GF-D8 (cell line): ENCODE measurements at places on chromosomes 5 and 9.

- no peak for DNase-seq
Measured at GRCh38 chr9:26462213-26462612, 430.4 kb downstream of the CAAP1 start.

DNA sequence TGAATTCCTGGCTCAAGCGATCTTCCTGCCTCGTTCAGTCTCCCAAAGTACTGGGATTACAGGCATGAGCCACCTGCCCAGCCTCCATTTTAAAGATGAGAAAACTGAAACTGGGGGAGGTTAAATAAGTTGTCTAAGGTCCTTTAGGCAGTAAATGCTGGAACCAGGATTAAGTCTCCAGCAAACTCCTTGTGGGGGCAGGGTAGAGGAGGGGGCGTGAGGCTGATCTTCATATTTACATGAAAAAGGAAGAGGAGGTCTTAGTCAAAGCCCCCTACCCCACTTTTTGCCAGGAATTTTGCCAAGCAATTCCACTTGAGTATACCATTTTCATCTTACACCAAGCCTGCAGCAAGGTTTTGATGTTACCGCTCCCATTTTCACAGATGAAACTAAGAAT is 76.6 kb upstream of the NR4A3 start:
- DNase-seq = no peak

DNA sequence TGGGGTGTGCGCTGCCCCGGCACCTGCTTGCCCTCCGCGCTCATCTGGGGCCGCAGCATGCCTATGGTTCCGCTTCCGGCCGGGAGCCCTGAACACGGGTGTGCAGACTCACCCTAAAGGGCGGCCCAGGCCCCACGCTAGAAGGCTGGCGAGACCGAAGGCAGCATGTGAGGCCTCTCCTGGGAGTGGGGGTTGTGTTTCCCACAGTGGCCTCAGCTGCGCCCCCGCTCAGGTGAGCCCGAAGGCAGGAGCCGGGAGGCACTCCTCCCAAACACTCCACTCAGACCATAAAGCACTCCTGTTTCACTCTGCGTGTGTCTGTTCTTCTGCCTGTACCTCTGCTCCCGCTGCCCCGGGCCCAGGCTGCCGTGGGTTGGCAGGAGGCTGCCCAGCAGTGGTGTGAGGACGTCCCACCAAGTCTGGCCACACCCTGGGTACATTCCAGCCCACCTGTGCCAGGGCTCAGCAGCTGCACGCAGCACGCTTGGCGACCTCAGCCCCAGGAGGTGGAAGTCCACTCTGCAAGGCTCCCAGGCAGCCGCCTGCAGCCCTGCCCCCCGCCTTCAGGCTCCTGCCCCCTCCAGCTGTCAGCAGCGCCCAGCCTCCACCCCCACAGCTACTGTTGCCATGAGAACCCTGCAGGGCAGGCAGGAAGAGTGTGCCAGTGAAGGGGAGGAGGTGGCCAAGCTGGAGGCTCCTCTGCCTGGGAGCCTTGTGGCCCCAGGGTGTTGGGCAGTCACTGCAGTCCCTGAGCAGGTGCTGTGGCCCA is 1.2 kb upstream of the AJM1 start:
- no peak for DNase-seq

GRCh38 chr9:137383081-137383783 is 39.7 kb downstream of the EXD3 start:
- DNase-seq = no peak

DNA sequence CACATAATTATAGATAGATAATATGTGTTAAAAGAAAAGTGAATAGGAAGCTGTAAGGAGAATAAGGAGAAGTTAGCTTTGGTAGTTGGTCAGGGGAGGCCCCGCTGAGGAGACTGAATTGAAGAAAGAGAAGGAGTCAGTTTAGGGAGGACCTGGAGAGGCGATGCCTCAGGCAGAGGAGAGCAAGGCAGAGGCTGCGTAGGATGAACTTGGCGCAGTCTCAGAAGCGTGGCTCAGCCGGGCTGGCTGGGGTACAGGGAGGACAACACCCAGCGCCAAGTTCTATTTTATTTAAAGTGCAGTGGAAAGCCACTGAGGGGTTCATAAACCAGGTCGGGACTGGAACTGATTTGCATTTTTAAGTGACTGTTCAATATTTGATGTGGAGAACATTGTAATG is 68.5 kb downstream of the PTCD2 start:
- DNase-seq = no peak

DNA sequence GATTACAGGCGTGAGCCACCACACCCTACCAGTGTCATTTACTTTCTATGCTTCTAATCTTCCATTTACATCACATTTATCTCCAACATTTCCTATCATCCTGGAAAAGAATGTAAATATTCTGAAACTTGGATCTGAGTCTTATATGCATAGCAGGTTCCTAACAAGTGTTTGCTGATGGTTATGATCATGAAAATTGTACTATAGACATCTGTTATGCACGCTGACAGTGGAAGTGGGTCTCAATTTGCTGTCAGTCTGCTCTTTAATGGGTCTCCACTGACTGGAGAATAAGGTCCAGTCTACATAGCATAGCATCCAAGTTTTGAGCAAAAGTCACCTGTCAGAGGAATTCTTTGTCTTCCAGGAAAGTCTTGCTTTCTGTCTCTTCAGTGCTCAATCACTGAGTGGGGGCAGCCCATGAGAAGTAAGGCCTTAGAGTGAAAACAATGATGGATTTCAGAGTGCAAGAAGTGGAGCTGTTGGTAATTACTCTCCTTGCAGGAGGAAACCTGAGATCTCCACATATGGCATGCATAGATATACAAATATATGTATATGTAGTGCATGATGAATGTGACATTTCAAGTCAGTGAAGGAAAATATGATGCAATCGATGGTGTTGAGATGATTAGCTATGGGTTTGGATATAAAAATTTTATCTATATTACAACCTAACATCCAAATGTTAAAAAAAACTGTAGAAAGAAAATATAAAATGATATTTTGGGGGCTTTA is 29.2 kb upstream of the MSANTD3 start:
- no peak for DNase-seq

DNA sequence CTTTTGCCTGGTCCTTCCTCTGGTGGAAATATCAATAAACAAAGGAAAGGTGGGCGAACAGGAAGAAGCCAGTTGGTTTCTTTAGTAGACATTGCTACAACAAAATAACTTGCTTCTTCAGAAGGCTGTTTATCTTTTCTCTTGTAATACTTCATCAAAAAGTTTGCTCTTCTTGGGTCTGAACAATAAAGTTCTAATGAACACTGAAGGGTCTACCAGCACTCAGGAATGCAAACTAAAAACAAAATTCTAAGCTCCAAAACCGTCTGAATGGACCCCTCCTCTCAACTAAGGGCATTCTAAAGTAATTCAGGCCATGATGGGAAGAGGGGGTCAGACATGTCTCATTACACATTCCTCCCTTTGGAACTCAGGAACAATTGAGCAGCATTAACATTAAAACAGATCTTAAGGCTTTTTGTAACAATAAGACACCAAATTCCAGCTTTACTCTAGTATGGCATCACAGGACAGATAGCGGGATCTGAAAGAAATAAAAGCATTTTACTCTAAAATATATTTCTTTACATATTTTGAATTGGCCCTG is 2.3 kb downstream of the TBCA start:
- DNase-seq = no peak

DNA sequence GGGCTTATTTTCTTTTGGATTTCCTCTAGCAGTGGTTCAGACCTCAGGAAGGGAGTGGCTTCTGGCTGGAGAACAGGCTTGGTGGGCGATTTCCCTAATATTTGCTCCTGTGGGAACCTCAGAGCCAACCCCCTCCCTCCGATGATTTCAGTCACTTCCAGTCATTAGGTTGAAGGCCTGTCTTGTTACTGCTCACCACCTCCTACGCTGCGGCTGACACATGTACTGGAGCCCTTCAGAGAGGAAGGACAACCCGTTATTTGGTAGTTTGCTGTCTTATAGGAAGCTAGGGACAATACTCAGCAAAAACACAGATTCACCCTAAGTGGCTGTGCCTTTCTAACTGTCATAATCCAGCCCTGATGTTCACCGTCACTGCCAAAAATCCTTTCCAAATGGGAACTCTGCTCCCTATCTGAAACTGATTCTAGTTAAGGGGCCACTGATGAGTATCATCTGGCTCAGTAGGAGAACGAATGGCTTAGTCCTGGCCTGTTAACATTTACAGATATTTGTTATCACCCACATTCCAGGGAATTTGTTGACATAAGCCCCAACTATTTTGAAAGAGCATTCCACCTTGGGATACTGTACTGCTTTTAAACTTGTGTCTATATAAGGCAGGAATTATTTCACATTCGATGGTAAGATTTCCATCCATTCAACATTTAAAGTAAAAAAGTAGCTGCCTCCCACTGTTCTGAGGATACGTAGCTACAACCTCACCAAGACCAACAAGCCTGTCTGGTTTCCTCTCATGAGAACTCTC is 29.3 kb upstream of the ANKH start:
- DNase-seq = no peak

DNA sequence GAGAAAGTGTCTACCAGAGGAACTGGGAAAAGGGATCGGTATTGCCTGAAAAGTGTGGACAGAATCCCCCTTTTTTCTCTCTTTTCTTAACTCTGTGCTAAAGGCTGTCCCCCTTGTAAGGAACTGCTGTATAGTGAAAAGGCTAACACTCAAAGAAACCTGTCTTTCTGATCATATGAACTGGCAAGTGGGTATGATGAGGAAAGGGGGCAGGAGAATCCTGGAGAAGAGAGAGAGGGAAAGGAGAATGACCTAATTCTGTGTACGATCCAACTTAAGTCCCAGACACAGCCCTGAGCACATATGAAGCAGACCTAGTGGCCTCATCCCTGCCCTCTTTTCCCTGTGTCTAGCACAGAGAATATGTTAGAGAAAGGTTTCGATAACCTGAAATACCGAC is 967 bp downstream of the ANKRD31 start:
- no peak for DNase-seq

GRCh38 chr5:150604010-150604409 is 36.5 kb upstream of the SYNPO start:
- DNase-seq = no peak
